Kidney epithelial cell (primary cell): ENCODE measurements at places on chromosomes 5 and 9. TPM values are rescaled to one million over a fixed set of nuclear protein-coding genes. Genes with fewer than 3 reads are reported as not detected.

The KIF4B gene
- total RNA-seq = not detected in 2 replicates

The FCHO2 gene
- total RNA-seq = 11.1 and 11.2 TPM in 2 replicates

- no peak for DNase-seq
These were observed 337.5 kb upstream of the ADAMTSL1 start for GRCh38 chr9:18136354-18136994.

- no peak for DNase-seq
These were observed 699.0 kb downstream of the MAT2B start for GRCh38 chr5:164204338-164204946.

The C9 gene
- not detected in 2 replicates for total RNA-seq

DNA sequence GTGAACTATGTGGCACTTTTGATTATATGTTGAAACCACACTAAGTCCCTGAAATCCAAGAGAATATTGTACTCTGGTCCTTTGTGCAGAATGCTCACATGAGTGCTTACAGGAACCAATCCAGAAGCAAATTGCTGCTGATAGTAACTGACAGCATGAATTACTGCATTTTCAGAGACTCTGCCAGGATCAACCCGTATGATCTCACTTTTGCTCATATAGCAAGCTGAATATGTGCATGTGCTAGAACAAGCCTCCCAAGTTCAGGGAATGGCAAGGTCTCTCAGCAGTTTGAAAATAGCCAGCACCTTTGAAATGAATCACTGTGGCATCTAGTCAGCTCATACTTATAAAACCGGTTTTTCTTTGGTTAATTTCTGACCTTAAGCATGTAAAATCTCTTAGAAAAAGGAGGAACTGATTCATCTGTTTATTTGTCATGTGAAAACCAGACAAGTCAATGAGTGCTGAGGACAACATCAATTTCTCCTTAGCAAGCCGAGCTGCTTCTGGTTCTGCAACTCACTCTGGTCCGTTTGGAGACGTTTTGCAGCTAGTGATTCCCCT, 215.7 kb upstream of the ELL2 start:
- DNase-seq = peak; percentile 53

The IFNA21 gene
- not detected in 2 replicates for total RNA-seq

DNA sequence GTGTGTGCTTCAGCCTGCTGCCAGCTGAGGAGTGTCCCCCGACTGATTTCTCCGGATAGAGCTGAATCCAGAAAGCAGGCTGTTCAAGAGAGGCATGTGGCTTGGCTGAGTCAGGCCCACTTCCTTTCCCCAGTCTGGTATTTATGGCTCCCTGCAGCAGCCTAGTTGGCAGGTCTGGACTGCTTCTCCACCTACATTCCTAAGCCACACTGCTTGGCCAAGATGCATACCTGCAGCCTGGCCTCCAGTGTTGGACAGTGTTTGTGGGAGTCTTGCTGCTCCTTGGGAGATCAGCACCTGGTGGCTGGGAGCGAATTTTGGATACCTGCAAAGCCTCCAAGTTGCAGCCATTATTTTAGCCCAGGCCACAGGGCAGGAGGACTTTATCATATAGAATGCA, 670.8 kb downstream of the ACTL7B start:
- DNase-seq = no peak

The PCDHA9 gene
- under 0.01 TPM in 2 replicates for total RNA-seq

DNA sequence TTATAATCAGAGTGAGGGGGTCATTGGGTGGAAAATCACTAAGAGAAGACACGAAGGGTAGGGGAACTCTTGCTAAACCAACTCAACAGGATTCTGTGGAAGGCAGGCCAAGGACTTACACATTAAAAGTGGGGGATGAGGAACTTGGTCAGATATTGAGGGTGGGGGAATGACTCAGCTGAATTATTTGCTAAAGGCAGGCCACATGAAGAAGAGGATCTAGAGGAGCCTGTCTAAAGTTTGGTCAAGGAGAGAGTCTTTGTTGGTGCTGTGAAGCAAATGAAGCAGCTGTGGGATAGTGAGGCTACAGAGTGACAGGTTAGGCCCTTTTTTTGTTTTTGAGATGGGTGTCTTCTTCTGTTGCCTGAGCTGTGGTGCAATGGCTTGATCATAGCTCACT, 63.9 kb upstream of the SPRY4 start:
- DNase-seq = no peak

- no peak for DNase-seq
These were observed 12.8 kb downstream of the NKD2 start for GRCh38 chr5:1021136-1021968.

The DNAI1 gene
- not detected in 2 replicates for total RNA-seq

The RNF14 gene
- total RNA-seq = 68.8 and 95.9 TPM in 2 replicates
